ENCODE measurements at places on chromosomes 2 and 18.

- DNase-seq: no peak
These were observed 149.3 kb downstream of the EXOC6B start for GRCh38 chr2:72676341-72677025.

DNA sequence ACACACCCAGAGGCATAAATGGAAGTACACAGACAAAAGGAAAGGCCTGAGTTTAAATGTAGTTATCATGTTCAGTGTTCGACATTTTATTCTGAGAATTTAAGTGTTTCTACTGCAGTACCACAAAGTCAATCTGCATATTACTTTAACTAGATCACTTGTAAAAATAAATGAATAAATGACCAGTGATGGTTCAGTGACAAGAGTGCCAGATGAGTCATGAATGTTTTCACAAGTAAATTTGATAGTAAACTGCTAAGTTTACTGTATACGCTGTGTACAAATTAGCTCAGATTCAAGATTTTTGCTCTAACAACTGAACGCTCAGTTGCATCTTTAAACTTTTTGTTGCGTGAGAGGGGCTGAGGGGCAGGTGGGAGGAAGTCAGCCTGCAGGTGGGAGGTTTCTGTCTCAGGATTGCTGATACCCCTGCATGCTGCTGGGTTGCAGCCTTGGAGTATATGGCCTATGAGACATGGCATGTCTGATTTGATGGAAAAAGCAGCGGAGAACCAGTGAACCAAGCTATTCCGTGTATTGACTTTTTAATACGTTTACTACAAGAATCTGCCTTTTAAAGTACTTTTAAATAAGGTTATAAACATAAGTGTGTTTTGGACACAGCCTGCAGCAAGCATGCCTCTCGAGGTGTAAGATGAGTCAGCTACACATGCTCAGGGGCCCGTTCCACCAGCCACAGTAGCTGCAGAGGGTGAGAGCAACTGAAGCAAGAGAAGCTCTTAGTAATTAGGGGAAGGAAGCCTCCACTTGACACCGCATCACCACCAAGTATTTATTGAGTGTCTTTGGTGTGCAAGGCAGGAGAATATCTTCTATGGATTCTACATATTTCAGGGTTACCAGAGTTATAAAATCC lies 245.1 kb downstream of the NEDD4L start:
- DNase-seq: no peak

DNA sequence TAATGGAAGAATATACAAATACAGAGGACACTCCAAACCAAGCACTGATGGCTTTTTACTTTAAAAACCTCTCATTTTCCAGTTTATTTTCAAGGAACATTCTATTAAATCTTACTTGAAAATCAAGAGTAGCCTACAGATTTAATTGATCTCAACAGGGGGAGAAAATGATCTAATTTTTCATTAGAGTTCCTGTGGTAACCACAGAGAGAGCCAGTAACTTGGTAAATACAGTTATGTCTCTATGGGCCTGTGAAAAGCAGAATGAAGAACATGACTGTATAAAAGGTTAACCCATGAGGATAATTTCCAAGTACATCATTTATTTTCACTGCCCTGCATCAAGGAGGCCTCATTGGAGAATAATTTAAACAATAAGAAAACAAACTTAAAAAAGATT lies 39.8 kb upstream of the ITPRID2 start:
- DNase-seq: no peak

DNA sequence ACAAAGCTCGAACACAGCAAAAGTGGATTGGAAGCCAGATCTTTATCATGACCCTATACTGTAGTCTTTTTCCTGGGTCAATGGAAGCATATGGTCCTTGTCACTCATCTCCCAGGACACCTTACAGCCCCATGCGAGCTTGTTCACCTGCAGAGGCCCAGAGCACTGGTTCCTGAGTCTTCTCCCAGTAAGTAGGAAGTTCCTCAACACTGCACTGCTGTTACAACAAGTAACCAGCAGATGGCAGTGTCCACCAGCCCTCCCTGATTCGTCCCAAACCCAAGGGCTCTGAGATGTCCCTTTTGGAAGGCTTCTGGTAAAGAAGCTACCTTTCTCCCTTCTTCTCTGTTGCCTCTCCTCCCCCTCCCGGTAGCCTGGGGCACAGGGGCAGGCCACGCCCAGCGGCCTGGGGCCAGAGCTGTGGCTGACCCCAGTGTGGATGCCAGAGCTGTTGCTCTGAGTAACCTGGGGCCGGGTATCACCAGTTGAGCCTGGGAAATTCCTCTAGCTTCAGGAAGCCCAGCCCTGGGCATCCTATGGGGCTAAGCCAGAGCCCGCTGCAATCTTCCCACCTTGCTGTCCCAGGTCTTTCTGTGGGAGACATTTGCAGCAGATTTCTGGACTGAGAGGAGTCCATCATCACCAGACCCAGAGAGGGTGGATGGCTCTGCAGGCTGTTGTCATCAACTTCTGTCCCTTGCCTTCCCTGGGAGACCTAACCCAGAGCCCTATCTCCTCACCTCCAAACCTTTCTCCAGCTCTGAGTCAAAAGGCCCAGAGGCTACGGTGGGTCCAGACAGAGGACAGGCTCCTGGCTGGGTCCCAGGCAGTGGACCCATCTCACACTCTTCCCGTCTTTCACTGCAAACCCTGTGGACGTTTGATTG lies 5.3 kb upstream of the GDF7 start:
- DNase-seq: peak; percentile 86

DNA sequence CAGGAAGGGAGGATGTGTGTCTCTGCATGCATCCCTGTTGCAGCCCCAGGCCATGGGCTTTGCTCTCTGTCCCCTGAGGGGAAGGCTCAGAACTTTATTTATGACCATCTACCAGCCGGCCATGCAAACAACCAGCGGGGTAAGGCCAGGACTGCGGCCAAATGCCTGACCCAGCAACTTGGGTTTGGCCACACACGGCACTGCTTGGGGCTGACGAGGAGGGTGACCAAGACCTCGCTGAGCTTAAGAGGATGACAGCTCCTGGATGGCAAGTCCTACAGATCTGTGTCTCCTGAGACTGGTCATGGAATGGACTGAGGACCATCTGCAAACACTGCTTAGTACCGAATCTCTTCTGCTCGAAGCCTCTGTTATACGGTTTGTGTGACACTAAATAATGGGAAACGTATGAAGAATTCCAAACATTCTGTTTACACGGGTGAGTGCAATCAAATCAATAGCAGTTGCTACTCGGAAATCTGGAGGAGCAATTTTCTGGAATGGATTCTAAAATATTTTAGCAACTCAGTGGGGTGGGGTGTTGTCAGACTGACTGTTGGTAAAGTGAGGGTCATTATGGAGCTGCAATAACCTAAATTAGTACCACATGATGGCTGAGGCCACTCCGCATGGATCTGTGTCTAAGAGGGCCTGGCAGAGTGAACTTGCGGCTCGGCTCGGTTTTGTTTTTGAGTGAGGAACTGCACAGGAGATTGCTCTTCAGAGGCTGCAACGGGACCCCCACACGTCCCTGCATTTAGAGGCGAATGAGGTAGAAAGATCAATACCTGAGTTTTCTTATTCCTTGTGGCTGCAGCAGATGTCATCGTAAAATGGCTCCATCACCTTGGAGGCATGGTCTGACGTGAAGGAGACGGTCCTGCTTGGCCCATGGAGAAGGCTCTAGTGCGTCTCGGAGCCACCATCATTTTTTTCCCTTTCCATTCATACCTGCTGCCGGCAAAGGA lies 26.6 kb downstream of the TMEM18 start:
- DNase-seq: no peak

GRCh38 chr2:62231541-62231940 lies 35.6 kb downstream of the B3GNT2 start:
- DNase-seq: no peak

- no peak for DNase-seq
These were observed 294.5 kb downstream of the ZNF407 start for GRCh38 chr18:74892066-74892627.

DNA sequence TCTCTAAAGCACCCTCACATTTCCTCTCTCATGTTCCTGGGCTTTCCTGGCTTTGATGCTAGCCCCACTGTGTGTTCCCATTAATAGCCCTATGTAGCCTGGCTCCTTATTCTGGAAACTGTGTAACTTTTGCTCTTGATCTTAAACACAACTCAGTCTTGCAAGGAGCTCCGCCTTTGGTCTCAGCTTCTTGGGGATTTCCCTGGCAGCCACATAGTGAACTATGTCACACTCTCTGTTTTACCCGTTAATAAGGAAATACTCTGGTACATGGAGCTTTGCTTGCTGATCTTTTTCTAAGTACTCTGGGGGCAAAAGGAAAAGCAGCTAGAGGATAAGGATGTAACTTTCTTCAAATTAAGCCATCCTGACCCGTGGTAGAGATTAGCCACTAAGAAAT lies 259.3 kb downstream of the NEDD4L start:
- DNase-seq: no peak

Measured in G401 (cell line).